ENCODE measurements at places on chromosomes 6 and 20.

DNA sequence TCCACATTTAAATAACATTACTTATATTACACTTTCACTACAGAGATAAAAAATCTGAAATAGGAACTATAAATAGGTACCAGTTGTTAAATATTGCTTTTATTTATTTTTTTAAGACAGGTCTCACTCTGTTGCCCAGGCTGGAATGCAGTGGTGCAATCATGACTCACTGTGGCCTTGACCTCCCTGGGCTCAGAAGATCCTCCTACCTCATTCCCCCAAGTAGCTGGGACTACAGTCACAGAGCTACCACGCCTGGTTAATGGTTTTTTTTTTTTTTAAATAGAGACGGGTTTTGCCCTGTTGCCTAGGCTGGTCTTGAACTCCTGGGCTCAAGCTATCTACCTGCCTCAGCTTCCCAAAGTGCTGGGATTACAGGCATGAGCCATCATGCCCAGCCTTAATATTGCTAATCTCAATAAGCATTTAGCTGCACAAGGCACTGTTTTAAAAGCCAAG is 17.3 kb downstream of the EEF1E1 start:
- no peak for DNase-seq

DNA sequence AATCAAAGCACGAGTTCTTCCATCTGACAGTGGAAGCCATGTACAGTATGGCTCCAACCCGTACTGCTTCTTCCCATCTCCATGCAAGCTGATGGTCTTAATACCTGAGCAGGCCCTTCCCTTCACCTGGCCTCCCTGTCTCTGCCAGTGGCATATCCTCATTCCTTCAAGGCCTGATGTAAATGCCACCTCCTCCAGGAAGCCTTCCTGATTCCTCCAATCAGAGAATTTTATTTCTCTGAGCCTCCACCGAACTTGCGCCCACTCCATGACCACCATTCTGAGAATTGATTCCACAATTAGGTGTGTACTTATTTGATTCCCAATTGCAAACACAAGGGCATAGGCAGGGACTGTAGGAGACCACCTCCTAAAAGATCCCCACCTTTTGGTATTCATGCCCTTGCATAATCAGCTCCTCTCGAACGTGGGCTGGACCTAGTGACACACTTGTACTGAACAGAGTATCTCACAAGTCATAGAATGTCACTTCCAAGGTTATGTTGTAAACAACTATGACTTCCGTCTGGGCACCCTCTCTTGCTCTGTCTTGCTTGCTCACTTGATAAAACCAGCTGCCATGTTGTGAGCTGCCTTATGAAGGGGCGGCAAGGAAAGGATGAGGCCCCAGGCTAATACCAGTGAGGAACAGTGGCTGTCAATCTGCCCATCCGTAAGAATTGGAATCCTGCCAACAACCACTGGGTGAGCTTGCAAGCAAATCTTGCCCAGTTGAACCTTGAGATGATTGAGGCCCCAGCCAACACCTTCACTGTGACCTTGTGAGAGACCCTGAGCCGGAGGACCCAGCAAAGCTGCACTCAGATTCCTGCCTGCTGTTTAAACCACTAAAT is 38.8 kb downstream of the CPNE5 start:
- no peak for DNase-seq

- no peak for DNase-seq
These were observed 46.8 kb upstream of the STX16 start for GRCh38 chr20:58604128-58604881.

DNA sequence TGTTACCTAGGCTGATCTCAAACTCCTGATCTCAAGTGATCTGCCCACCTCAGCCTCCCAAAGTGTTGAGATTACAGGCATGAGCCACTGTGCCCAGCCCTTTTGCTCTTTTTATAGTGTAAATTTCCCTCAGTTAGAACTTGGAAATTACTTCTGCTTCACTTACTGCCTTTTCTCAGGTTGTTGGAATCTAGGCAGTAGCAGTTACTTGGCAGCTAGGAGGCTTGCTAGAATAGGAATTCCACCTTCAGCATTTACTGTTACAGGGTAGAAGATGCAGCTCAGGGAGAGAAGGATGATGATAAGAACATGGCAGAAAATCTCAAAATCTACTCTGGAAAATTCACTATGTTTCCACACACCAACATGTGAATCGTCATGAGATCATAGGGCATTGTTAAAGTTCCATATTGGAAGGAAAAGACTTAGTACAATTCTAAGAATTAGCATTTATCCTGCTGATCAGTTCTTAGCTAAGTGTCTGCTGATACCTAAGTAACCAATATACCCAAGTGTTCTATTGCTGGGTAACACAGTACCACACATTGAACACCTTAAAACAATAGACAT is 182.2 kb downstream of the SLC16A10 start:
- no peak for DNase-seq

DNA sequence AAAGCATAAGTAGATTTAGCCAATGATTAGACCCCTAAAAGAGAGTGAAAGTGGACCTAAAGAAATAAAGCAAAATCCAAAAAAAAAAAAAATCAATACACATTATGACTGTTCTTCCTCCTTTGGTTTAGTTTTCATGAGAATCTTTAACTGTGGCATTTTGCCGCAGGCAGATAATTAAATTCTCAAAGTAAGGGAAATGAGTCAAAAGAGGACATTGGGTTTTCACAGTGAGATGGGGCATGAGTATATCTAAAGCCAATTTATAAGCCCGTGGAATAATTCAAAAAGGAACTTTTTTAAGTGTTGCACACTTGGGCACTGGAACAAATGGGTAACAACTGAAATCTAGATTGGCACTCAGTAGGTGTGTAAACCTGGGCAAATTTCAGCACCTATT is 230.3 kb downstream of the PKHD1 start:
- DNase-seq = no peak

GRCh38 chr6:25132934-25133333 is 146.2 kb upstream of the CARMIL1 start:
- no peak for DNase-seq

DNA sequence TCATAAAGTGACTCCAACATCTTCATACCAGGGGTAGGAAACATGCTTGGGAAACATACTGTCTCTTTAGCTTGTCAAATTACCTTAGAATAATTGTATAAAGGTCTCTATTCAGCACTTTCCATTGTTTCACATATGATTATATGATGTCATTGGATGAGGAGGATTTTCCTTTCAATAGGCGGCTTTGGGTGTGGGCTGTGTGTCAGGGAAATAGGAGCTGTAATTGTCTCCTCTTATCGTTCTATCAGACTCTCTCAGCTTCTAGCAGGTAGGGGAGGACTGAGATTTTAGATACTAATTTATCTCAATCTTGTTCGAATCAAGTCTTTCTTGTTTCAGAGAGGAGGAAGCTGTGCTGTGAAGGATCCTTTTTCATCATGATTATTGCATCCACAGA is 179.4 kb upstream of the OLIG3 start:
- DNase-seq = no peak

DNA sequence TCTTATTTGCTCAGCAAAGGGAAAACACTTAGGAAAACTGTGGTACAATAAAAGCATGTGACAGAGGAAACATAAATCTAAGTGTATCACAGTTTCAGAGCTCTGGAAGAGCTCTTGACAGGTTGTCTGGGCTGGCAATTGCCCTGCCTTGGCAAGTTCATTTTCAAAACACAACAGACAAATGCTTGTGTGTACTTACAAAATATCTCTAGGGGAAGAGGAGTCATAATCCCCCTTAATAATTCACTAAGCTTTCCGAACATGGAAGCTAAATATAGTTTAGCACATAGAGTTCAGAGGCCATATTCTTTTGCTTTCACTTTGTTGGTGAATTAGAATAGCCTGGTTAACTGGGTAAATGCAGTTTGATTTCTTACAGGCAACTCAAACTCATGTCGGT is 211.6 kb upstream of the THEMIS start:
- DNase-seq = no peak

GRCh38 chr6:105838171-105838570 is 248.0 kb upstream of the PRDM1 start:
- DNase-seq = no peak

DNA sequence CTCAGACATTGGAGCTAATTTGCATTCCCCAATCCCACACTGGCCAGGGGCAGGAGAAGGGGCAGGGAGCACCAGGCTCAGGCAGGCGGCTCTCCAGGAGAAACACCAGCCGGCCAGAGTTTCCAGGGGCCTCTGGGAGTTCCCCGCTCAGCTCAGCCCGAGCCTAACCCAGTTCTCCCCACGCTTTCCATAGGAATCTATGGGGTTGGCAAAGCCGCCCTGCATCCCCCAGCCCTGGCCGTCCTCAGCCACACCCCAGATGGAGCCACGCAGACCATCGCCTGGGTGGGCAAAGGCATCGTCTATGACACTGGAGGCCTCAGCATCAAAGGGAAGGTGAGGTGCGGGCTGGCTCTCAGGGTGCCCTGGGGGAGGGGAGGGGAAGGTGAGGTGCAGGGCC is 8.2 kb downstream of the NPEPL1 start:
- no peak for DNase-seq

DNA sequence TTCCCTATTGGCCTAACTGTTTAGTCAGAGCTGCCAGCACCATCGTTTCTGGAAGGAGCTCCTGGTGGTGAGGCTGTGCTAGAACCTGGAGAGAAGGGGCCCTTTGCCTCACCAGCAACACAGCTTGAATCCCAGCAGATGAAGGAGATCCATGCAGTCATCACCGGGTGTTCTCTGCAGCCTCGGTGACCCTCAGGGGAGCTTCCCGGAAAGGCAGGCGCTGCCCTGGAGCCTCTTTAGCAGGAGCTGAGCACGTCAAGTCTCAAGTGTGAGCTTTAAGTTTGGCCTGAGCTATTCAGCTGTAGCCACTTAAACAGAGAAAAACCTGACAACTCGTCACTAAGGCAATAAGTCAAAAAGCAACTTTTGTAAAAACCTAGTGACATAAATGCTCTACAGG is 181.2 kb upstream of the FOXQ1 start:
- DNase-seq = no peak

DNA sequence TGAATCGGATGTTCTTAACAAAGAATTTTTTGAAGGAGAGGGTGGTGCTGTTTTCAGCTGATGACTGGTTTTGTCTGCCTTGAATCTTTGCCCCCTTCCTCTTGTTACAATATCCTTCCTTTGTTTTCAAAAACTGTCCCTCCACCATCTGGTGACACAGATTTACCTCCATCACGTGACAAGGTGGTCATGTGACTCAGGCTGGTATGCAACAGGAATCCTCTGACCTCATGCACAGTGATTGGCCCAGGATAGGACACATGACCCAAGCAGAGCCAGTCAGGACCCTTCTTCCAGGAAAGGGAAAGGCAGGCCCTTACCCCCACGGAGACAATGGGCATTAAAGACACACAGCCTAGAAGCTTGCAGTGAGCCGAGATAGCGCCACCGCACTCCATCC is 84.7 kb upstream of the MC3R start:
- no peak for DNase-seq

DNA sequence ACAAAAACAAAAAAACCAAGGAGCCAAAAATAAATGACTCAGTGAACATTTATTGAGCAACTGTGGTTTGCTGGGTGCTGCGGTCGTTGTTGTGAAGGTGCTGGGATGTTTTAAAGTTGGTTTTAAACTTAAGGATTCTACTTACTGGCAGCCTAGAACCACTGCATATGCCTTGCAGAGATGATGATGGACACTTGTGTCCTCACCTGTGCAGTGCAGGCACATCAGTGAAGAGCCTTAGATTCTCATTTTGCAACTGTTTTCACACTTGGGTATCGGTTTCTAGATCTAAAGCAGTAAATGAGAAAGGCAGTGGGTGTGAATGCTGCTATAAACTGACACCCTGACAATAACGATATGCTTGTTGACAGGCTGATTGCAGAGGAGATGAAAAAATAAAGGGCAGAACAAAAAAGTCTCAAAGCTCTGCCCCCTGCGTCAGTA is 68.8 kb downstream of the UTRN start:
- DNase-seq = peak; percentile 77

GRCh38 chr6:148854992-148855391 is 108.2 kb downstream of the UST start:
- no peak for DNase-seq

GRCh38 chr6:167341665-167342655 is 17.1 kb downstream of the TTLL2 start:
- DNase-seq = no peak

- DNase-seq = no peak
These were observed 20.1 kb upstream of the SLC22A1 start for GRCh38 chr6:160101277-160102205.

DNA sequence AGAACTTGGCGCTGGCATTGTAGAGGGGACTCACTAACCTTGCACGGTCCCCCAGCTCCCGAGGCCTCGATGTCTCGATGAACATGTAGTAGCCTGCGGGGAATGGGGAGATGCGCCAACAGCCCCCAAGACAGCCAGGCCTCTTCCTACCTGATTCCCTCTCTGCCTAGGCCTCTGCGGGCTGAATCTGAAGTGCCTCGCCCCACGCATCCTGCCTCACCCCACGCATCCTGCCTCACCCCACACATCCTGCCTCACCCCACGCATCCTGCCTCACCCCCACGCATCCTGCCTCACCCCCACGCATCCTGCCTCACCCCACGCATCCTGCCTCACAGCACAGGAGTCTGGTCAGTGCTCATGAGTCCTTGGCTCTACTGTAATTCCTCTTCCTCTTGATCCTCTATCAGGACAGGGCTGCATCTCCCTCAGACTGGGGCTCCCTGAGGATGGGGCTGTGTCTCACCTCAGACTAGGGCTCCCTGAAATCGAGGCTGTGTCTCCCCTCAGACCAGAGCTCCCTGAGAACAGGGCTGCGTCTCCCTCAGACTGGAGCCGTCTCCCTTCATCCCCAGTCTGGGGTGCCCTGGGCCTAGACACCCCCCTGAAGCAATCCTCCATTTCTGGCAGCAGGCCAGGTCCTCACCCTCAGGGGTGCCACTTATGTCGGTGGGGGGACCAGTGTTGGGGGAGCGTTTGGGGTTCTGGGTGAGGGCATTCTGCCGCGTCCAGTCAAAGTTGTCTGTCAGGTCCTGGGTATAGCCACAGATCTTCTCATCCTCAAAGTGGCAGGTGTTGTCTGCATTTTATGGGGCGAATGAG is 53.6 kb downstream of the MDGA1 start:
- DNase-seq = no peak

GRCh38 chr20:53413186-53413631 is 180.4 kb downstream of the ZNF217 start:
- DNase-seq = peak; percentile 52

DNA sequence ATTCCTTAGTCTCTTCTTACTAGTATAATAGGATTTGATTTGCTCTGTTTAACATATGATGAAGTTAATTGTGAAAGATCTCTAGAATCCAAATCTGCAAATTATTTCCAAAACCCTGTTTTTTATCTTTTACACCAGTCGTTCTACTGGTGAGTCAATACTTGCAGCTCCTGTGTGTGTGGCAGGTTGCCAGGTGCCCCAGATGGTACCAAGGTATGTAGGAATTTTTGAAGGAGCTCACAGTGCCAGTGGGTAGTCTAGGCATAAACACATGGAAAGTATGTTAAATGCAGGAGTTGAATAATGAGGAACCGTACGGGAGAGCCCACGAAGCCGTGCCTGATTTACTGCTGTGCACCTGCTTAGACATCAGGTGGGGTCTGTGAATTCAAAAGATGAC is 192.2 kb downstream of the FARS2 start:
- no peak for DNase-seq

GRCh38 chr6:35484921-35485392 is 11.9 kb downstream of the TEAD3 start:
- no peak for DNase-seq

- no peak for DNase-seq
These were observed 279.3 kb downstream of the BMP7 start for GRCh38 chr20:56986931-56987720.

All from GM12878 (cell line).